Heart left ventricle (tissue), 16 donors: ENCODE measurements at places on chromosomes 1 and 21. TPM values are rescaled to one million over a fixed set of nuclear protein-coding genes. Genes with fewer than 3 reads are reported as not detected.

- DNase-seq, result no peak
Observed at GRCh38 chr21:43281661-43282357, 113.0 kb downstream of the CRYAA start.

DNA sequence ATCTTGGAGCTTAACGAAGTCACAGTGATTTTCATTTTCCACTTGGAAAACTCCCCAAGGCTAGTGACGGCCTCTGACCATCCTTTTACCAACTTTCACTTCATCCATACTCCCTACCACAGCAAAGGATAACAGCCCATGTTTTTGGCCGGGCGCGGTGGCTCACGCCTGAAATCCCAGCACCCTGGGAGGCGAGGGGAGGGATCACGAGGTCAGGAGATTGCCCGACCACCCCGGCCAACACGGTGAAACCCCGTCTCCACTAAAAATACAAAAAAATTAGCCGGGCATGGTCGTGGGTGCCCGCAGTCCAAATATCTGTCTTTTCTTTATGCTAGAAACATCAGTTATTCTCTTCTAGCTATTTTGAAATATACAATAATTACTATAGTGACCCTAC, 7.3 kb downstream of the ASPM start:
- DNase-seq, result no peak

DNA sequence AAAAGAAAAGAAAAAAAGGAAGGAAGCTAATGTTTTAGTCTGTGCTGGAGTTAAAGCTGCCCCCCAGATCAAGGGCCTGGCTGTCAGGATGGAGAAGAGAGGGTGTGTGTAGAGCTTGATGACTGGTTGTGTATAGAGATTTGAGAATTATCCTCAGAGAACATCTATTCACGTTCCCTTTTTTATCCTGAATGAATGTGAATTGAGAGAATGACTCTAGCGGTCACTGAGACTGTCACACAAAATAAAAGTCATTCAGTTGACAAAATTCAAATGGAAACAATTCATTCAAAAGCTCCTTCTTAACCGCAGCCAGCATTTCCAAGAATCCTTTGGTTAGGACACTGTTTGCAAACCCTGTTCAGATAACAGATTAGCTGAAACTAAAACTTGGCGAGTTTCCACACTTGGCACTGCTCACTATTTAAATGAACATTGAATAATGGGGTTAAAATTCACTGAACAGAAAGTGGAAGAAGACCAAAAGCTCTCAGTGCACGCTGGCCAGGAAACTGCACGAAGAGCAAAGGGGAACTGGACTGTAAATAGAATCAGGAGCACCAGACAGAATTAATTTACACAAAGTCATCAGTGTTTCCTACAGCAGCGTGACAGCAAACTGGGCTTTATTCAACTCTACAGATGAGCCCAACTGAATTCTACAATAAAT, 13.6 kb upstream of the FAM89A start:
- peak; percentile 53 for DNase-seq

- DNase-seq, result no peak
Observed at GRCh38 chr1:167298325-167298724, 77.6 kb downstream of the POU2F1 start.

DNA sequence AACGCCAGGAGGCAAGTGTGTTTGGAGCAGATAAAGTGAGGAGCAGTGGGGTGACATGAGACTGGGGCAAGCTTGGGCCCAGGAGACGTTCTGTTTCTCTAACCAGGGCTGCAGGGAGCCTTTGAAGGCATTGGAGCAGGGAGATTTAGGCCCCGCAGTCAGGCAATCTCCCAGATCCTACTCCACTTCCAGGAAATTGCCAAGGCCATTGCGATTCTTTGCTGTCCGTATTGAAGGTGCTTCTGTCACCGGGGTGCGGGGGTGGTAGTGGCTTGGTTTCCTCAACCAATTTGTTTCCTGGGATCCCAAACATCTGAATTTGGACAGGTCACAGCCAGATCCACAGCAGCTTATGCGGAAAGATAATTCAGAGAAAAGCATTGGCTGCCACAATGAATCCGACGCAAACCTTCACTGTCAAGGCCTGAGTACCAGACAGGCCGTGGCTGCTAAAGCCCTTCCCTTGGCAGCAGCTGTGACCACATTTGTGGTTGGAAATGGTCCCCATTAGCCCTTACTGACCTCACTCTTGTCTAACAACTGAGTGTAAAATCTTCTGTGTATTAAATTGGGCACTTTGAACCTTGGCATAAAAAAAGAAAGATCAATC, 385.6 kb downstream of the PTPRU start:
- no peak for DNase-seq

DNA sequence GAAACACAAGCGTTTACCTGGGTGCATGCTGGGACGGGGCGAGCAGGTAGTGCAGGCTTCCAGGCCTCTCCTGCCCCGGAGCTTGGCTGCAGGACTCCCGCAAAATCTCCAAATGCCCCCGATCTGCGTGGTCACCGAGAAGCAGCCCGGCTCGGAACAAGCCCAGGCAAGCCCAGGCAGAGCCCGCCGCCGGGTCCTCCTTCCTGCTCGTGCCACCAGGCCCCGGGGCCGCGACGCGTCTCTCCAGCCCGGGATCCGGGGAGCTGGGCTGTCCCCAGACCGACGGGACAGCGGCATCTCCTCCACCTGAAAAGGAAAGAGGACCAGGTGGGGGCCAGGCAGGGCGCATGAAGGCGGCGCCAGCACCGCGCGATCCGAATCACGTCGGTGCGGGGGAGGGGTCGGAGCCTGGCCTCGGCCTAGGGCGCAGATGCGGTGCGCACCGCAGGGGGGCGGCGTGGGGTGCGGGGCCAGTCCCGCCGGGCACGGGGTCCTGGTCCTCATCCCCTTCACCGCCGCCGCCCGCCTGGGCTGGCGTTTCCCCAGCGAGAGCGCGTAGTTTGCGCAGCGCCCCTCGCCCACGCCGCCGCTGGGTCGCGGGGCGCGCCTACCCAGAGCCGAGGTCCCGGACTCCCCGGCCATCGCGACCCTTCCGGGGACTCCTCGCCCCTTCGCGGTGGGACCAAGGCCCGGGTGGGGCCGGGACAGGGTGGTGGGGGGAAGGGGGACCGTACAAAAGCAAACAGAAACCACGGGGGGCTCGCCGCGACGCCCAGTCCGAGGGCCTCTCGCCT, 52.4 kb upstream of the H6PD start:
- DNase-seq, result no peak

DNA sequence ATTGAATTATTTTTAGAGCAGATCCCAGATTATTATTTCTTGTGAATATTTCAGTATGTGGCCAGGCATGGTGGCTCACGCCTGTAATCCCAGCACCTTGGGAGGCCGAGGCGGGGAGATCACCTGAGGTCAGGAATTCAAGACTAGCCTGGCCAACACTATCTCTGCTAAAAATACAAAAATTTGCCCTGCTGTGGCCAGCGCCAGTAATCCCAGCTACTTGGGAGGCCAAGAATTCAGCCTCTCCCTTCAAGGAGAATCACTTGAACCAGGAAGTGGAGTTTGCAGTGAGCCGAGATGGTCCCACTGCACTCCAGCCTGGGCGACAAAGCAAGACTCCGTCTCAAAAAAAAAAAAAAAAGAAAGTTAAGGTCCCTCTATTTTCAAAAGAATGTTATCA, 4.3 kb downstream of the OSBPL9 start:
- DNase-seq, result no peak

- DNase-seq, result no peak
Observed at GRCh38 chr1:200207711-200208126, 180.2 kb downstream of the NR5A2 start.

DNA sequence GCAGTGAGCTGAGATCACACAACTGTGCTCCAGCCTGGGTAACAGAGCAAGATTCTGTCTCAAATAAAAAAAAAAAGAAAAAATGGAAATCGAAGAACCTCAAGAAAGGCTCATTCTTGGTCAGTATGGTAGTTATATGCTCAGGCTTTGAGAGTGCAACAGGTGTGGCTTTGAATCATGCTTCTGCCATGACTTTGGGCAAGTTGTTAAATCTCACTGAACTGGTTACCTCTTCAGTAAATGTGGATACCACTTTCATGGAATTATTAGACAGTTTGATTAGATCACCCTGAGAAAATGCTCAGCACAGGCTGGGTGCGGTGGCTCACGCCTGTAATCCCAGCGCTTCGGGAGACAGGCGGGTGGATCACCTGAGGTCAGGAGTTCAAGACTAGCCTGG, 12.8 kb downstream of the TRNAU1AP start:
- no peak for DNase-seq

DNA sequence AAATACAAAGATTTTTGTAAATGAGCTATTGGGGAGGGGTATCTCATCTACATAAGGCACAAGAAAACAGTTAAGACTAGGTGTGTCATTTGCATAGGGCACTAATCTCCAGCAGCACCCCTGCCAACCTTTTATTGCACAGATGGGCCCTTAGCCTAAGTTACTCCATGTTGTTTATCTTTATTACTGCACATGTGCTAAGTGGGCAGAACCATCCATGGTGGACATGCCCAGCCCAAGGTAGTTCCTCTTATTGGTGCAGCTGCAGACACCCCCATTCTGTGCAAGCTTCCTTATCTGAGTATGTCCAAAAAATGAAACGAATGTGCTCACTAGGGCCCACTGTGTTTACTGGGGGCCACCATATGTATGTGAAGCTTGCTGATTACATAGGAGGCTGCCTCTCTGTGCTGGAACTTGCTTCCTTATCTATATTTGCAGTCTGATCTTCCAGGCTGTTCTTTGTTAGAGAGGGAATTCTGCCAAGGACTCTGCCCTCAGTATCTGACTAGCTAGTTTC, 77.3 kb upstream of the NEK7 start:
- DNase-seq, result no peak

- DNase-seq, result no peak
Observed at GRCh38 chr1:190975827-190976226, 498.2 kb upstream of the BRINP3 start.

GRCh38 chr1:111734856-111735255, 4.3 kb downstream of the INKA2 start:
- DNase-seq, result no peak

GRCh38 chr1:15236321-15236721, 10.7 kb upstream of the FHAD1 start:
- no peak for DNase-seq

Gene EPHA2
- 14.0 TPM for polyA plus RNA-seq

Gene SLC22A15
- polyA plus RNA-seq, result 4.1 TPM

Gene ETV3L
- polyA plus RNA-seq, result not detected

Gene PLEKHN1
- 0.15 TPM for polyA plus RNA-seq

Gene CD58
- polyA plus RNA-seq, result 45.8 TPM

Gene ICOSLG
- 0.80 TPM for polyA plus RNA-seq
